ENCODE measurements at places on chromosomes 5 and 9.

DNA sequence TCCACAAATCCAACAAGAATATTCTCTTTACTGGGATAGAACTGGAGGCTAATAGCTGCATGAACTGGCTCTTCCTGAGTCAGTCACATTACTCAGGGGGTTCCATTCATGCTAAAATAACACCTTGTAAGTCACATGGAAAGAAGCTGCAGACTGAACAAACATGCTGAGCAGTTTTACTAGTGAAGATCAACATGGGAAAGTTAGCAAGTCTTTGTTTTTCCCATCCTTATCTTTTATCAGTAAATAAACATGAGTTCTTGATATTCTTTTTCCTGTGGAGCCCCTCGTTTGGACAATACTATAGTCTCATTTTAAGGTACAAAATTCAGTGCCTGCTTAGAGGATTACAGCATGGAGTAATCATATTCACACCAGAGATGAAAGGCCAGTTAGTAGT lies 43.7 kb upstream of the TEK start:
- DNase-seq, result no peak

GRCh38 chr5:169778622-169779596 lies 141.8 kb downstream of the DOCK2 start:
- no peak for DNase-seq

DNA sequence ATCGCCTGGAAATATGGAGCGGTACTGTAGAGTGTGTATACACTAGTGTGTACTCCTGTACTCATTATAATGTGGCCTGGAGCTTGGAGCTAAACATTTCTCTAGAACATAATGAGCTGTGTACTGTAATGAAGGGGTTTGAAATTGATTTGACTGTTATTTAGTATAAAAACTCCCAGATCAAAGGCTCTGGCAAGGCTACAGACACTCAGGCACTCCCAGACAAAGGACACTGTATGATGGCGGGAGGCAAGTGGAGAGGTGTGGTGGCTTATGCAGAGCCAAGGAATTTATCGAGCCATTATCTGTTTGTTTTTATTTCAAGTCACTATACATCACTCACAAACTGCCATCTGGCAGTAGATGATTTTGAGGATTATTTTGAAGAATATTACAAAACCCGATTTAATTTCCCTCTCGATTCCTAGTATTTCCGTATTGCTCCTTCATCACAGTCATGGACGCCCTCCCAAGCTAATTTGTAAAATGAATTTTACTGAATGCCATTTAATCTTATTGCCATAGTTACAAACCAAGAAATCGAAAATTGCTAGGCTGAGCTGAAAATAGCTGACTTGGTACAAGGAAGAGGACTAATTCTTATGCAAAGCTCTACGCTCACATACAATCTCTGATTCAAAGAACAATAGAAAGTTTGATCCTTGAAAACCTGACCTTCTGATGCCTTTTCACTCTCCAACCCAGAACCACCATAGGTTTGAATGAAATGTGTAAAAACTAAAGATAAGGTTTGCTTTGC lies 240.2 kb upstream of the SEMA6A start:
- DNase-seq, result no peak

GRCh38 chr5:141941779-141942178 lies 16.2 kb downstream of the PCDH12 start:
- no peak for DNase-seq

DNA sequence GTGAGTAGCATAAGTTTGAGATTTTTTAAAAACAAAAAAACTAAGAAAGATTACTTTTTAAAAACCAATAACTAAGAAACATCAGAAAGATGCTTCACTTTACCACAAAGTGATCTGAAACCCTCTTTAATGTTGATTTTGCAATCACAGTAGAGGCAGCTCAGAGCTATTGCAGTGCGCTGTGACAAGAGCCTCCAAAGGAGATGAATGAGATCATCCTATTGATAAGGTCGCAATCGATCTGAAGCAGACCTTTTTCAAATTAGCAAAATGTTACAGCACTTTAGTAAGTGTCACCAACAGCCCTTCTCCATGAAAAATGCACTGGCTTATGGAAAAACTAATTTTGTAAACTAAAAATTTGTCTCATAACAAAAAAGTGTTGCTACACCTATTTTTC lies 284.6 kb upstream of the EFNA5 start:
- no peak for DNase-seq

GRCh38 chr5:111367115-111367514 lies 142.9 kb downstream of the CAMK4 start:
- no peak for DNase-seq

GRCh38 chr9:114889802-114890224 lies 40.6 kb downstream of the TNFSF8 start:
- no peak for DNase-seq

- DNase-seq, result no peak
Observed at GRCh38 chr5:103793595-103794182, 231.1 kb upstream of the NUDT12 start.

- no peak for DNase-seq
Observed at GRCh38 chr5:151237685-151238084, 13.8 kb upstream of the CCDC69 start.

DNA sequence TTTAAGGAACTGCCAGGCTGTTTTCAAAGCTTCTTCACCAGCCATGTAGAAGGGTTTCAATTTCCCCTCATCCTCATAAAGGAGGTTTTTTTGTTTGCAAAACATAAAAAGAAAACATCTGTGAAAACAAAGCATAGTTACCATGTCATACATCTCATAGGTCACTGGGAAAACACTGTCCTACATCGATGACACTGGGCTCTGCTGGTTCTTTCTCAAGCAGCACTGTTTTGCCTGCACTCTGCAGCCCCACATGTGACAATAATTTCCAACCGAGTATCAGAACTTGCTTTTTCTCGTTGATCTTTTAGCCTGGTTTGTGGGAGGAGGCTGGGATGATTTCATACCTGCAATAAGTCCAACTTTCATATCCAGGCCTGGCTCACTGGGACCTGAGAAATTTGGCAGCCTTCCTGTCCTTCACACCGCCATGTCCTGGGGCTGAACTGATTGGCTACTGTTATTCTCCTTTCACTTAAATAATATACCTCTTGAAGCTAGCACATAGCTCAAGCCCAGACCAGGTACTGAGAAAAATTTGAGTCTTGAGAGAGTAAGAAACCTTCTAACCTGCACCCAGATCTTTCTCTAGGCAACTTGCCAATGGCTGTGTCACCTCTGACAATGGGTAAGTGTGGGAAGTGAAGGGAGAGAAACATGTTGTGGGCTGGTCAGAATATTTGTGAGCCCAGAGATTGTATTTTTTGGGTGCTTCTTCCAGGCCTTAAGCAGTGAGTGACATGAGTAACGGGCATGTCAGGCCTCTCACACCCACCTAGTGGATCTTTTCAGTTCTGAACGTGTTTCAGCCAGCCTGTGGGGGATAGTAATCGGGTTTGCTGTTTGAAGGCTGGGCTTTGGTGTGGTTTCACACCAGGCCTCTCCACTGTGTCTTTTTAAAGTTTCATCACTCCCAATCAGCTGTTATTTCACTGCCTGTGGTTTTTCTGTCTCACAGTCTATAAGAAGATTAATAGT lies 502.8 kb downstream of the NTRK2 start:
- no peak for DNase-seq

GRCh38 chr5:1059884-1060263 lies 51.3 kb downstream of the NKD2 start:
- DNase-seq, result no peak

GRCh38 chr9:108612513-108612912 lies 243.3 kb downstream of the ACTL7B start:
- no peak for DNase-seq

DNA sequence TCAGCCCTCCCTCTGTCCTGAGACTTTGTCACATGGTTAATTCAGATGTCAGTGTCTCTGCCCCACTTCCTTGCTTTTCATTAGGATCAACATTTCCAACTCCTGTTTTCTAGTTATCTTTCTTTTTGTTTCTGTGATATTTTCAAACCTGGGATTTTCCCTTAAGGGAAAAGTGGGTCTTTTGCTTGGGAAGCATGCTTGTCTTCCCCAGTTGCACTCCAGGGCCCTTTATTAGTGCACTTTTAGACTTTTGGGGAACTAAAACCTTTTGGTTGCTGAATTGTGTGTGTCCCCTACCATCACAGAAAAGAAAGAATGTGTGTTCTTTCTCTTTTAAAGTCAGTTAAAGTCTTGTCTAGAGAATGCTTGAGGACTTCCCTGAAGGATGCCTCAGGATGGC lies 18.4 kb upstream of the GDNF start:
- DNase-seq, result no peak

GRCh38 chr5:111932628-111933027 lies 175.6 kb upstream of the NREP start:
- no peak for DNase-seq

DNA sequence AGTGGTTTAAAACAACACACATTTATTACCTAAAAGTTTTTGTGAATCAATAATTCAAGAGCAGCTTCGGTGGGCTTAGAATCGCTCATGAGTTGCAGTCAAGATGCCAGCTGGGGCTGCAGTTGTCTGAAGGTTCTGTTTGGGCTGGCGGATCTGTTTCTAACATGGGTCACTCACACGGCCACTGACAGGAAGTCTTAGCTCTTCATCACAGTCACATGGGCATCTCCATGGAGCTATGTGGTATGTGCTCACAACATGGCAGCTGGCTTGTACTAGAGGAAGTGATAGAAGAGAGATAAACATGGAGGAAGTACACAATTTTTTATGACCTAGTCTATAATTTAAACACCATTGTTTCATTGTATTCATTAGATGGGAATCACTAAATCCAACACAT lies 11.2 kb downstream of the KLHL9 start:
- no peak for DNase-seq

GRCh38 chr5:74130155-74130897 lies 504.3 kb downstream of the ARHGEF28 start:
- DNase-seq, result no peak

DNA sequence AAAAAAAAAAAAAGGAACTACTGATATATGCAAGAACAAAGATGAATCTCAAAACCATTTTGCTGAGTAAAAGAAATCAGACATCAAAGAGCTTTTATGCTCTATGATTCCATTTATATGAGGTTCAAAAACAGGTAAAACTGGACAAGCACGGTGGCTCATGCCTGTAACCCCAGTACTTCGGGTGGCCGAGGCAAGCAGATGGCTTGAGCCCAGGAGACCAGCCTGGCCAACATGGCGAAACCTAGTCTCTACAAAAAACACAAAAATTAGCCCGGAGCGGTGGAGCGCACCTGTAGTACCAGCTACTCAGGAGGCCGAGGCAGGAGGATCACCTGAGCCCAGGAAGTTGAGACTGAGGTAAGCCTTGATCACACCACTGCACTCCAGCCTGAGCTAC lies 7.8 kb downstream of the PTBP3 start:
- DNase-seq, result no peak

- no peak for DNase-seq
Observed at GRCh38 chr5:122311961-122312590, at the start of gene SNCAIP. SNCAIP (plus strand) TSS chr5:122312237; CDS start chr5:122391135, 78,898 bp downstream.

DNA sequence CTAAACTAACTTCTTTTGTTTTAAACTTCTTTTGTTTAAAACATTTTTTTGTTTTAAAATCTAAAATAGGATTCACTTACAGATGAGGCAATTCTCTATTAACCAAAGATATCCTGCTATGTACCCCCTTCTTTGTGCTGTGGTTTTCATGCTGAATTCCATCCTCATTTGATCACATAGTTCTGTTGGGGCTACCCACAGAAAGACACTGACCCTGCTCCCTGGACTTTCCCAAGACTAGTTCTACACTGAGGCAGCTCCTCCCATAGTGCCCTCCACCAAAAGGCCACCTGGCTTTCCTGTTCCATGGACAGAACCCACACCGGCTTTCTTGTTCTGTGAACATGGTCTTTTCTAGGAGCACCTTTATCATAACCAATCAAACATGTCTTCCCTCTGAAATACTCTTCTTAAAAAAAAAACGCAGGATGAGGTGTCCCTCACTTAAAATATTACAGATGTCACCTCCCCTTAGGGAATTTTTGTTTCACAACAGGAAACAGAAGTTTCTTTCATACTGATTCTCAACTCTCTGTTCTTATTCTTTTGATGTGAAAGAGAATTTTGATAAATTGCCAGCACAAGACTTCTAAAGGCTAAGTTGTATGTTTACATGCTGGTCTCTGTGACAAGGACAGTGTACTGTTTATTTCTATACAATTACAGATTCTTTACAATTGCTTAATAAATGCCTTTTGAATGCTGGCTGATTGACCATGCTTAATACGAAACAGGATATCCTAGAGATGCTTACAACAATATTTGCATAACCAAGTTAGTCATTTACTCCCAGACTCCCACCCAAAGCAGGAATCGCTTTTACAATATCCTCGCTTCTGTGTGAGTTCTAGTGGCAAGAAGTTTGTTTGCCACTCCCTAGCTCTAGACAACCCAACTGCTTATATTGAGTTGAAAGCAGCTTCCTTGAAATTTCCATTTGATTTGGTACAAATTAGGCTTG lies 300.4 kb downstream of the DTWD2 start:
- DNase-seq, result no peak

- DNase-seq, result no peak
Observed at GRCh38 chr5:4758550-4758949, 381.6 kb upstream of the ADAMTS16 start.

GRCh38 chr5:179393078-179393477 lies 47.8 kb upstream of the ADAMTS2 start:
- peak; percentile 13 for DNase-seq
